Activated T-cell treated with anti-CD3 and anti-CD28 coated beads, Interleukin-2, amount 50 U/mL, for 72 hours (primary cell): ENCODE measurements at places on chromosomes 2 and 18.

DNA sequence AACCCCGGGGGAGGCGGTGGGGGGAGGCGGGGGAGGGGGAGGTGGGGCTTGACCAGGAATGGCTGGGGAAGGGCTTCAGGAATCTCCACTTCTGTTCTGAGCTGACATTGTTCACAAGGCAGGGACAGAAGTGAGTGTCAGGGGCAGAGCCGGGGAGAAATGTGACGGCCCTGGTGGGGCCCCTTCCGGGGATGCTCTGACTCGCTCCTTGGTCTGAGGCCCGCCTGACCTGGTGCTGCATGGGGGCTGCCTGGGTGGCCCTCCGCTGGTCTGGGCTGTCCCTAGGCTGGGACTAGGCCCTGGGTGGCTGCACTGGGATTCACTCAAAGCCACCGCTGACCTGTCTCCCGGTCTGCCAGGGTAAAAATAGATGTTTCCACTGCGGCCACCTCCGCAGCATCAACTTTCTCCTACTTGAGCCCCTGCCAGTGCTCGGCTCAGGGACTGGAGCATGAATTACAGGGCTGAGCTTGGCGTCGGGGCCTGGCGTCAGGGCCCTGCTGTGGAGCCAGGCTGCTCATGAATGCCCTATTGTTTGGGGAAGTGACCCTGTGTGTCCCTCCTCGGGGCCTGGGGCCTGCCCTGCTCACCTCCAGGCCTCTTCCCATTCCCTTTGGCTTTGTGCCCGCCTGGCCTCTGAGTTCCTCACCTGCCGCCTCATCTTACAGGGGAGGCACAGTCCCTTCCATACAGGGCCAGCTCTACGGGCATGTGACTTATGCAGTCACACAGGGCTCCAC, 247.5 kb downstream of the DYSF start:
- DNase-seq: no peak

GRCh38 chr2:100339823-100340222, 17.5 kb upstream of the LONRF2 start:
- no peak for DNase-seq

DNA sequence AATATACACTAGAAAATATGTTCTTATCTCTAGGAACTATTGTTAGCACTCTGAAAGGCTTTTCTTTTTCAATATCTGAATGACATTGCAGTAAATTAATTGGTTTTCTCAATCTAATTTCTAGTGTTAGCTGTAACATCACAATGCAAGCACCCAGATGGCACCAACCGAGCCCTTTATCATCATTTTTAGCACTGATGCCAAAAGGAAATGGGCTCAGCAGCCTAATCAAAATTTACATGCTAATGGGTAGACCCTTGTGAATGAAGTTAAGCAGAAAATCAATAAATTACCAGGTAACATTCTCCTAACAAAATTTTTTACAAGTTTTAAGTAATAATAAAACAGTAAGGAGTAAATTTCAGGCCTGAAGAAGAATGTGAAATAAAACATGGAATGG, 53.5 kb upstream of the PGAP1 start:
- DNase-seq: no peak

- no peak for DNase-seq
Observed at GRCh38 chr2:79721966-79722365, 209.1 kb downstream of the CTNNA2 start.

DNA sequence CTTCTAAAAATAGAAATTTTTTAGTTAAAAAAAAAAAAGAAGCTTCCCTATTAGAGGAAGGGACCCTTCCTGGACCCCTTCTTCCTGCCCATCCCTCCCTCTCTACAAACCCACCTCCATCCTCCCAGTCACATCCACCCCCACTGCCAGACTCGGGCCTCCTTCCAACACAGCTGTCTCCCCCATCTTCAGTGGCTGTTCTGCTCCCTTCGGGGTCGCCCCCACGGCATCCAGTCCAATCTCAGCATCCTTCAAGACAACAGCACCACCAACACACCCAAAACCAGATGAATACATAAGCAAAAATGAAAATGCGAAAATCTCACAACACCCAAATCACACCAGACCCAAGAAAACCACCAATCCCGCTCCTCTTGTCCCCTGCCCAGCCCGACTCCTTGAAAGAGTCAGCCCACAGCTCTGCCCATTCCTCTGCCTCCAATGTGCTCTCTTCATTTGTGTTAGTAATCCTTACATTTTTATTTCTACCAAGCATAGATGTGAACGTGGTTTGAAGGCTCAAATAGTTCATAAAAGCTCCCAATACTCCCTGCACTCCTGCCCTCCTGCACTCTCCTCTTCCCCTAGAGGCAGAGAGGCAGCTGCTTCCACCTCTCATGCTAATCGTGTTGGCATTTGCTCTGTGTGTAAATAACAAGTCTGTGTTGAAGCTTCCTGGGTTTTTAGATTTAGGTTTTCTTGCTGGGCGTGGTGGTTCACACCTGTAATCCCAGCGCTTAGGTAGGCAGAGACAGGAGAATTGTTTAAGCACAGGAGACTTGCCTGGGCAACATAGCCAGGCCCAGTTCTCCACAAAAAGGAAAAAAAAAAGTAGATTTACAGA, 37.0 kb downstream of the MAL start:
- no peak for DNase-seq

- no peak for DNase-seq
Observed at GRCh38 chr2:19993731-19994130, 3.8 kb upstream of the WDR35 start.
